ENCODE measurements at places on chromosomes 3 and 15. TPM values are rescaled to one million over a fixed set of nuclear protein-coding genes. Genes with fewer than 3 reads are reported as not detected.

SEMA5B gene
- 0.13 TPM for total RNA-seq

GOLGA6D gene
- total RNA-seq: not detected

ARPP19 gene
- total RNA-seq: 115 TPM

IGSF11 gene
- 4.4 TPM for total RNA-seq

All from A549 treated with ZK216348 at 1 μM for 4 hours (cell line).